ENCODE measurements at places on chromosomes 4 and X.

GRCh38 chrX:40734971-40735324 is 394 bp downstream of the MED14 start:
- DNase-seq = no peak

GRCh38 chr4:121148000-121148399 is 16.1 kb downstream of the TNIP3 start:
- no peak for DNase-seq

DNA sequence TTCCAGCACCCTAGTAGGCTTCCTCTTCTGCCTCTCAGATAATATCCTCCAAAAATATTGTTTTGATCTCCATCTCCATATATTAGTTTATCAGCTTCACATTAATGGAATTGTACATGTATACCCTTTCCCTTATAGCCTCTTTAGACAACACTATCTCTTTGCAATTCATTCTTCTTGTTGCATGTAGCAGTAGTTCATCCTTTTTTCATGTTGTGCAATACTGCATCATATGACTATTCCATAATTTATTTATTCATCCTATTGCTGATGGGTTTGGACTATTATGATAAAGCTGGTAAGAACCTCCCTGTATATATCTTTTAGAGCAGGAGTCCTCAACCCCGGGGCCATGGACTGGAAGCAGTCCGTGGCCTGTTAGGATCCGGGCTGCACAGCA is 148.2 kb upstream of the FAT1 start:
- no peak for DNase-seq

GRCh38 chr4:55781812-55782211 is 37.8 kb upstream of the EXOC1L start:
- no peak for DNase-seq

DNA sequence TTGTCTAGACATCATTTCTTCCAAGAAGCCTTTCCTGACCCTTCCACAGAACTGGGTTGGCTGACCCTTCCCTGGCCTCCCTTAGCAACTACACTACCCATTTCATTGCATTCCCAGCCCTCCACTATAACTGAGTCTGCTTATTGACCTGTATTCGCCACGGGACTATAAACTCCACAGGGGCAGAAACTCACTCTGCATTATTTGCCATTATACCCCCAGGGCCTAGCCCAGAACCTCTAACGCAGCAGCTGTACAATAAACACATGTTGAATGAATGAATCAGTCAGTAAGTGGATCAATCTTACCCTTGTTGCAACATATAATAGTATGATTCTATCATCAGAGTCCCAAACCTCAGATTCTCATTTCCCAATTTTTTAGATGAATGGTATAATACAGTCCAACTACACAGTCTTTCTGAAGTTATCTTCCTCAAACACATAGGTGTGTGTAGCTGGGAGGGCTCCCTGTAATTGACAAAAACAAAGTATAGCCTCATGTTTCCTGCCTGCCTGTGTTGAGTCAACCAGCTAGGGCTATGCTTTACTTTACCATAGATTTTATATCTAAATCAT is 209.3 kb downstream of the CHIC2 start:
- DNase-seq = no peak

DNA sequence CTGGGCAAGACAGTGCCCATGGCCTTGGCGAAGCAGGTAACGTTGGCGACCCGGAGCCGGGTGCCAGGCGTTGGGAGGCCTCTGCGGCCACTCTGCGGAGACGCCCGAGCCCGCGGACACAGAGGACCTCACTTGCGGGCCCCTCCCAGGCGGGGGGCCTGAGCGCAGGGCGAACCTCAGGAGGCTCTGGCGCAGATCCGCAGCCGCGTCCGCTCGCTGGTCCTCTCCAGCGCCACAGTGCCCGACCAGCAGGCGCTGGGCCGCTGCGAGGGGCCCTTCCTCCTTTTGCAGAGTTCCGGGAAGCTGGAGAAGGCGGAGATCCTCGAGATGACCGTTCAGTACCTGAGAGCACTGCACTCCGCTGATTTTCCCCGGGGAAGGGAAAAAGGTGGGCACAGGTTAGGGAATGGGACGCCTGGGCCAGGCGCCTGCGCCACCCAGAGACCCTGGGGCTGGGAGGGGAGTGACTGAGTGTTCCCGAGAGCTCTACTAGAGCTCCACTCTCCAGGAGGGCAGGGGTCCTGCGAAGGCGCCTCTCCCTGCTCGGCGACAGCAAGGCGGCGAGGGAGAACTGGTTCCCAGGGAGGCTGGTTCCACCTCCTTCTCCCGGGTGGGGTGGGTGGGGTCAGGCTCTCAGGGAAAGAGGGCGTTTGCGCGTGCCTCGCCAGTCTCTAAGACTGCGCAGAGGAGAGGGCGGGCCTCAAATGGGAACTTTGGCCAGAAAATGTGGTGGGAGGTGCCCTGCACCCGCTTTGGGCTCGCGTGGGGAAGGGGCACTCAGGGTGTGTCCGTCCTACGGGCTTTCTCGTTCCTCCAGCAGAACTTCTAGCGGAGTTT is 1.4 kb downstream of the HELT start:
- no peak for DNase-seq

DNA sequence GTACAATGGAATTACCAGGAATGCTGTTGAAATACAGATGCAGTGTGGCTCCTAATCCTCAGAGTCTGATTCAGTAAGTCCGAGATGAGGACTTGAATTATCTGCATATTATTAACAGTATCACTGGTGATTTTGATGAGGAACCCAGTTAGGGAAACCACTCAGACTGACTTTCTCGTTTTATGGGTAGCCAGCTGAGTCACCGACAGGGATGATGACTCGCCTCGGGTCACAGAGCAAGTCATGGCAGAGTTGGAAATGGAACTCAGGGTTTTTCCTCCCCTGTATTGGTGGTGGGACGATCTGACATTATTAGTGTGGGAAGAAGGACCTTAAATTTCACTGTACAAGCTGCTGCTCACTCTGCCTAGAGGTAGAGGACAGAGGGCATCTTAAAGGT is 51.3 kb downstream of the RTL9 start:
- DNase-seq = no peak

GRCh38 chr4:11650801-11651596 is 222.3 kb upstream of the HS3ST1 start:
- no peak for DNase-seq

GRCh38 chr4:53205970-53206369 is 159.9 kb downstream of the SCFD2 start:
- no peak for DNase-seq
